Brain (organoid and tissue), 16 donors: ENCODE measurements at places on chromosomes 2 and 18.

- DNase-seq, result no peak
Measured at GRCh38 chr2:207777124-207777523, 7.4 kb upstream of the FZD5 start.

DNA sequence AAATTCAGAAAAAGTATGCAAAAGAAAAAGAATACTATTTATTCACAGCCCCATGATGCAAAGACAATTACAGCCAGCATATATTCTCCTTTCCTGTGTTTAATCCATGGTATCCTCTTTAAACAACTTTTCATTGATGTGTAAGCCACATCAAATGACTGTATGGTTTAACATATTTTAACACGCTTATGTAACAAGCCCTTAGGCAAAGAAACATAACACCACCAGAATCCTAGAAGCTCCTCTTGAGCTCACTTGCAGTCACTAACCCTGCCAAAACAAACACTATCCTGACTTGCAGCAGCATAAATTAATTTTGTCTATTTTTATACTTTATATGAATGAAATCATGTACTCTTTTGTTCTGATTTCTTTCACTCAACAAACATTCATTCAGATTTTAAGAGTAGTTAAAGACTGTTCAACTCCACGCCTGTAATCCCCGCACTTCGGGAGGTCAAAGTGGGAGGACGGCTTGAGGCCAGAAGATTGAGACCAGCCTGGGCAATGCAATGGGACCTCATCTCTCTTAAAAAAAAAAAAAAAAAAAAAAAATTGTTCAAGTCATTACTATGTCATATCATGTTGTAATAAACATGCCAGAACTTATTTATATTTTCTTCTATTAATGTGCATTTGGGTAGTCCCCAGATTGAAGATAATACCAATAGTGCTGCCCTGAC, 226.3 kb downstream of the NBAS start:
- no peak for DNase-seq

DNA sequence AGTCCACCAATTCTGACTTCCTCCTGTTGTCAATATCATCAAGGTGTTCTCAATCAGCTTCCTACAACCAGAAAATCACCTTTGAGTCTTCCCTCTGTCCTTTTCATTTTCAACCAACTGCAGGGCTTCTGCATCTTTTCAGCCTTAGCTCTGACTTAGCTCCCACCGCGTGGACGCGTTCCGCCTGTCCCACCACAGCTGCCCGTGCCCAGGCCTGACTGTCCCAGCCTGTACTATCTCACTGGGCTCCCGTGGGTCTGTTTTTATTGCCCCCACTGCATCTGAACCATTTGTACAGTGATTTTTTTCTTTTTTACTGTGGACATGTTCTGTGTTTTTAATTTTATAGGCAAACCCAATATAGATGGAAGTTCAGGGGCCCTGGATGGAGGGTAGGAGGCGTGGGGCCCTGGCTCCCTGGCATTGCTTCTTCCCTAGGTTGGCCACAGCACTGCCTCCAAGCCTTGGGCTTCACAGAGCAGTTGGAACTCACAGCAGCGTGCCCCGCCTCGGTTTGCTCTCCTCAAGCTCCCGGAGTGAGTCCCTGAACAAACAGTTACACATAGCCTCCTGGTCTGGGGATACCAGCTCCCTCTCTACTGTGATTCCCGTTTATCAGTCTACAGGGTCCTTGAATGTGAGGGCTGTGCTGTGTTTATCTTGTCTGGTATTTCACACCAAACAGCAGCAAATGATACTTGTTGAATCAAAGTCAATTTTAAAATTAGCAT, 280.6 kb upstream of the PXDN start:
- no peak for DNase-seq

- DNase-seq, result no peak
Measured at GRCh38 chr18:47118981-47119380, 31.3 kb downstream of the HDHD2 start.

DNA sequence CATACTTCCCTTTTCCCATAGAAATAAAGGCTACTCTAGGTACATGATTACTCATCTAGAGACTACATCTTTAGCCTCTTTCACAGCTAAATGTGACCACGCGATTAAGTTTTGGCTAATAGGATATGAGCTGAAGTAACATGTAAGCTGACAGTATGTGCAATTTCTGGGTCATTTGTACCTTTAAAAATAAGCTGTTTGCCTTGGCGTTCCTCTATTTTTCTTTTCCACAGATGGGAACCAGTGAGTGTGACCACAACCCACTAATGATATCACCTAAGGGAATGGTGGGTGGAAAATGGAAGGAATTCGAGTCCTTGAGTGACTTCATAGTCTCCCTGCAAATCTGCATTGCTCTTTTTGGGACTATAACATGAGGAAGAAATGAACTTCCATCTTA, 11.7 kb upstream of the NABP1 start:
- no peak for DNase-seq

- no peak for DNase-seq
Measured at GRCh38 chr18:42068030-42068429, 113.0 kb downstream of the PIK3C3 start.

DNA sequence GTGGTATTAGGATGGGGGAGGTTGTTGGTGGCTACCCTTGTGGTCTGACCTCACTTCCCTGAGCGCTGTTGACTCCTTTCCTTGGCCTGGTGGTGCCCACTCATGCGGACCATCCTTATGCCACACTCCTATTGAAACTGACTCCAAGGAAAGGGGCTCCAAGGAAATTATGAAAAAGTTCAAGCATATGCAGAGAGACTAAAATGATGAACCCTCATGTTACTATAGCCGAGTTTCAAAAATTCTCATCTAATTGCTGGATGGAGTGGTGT, 96.2 kb upstream of the STPG4 start:
- DNase-seq, result no peak

DNA sequence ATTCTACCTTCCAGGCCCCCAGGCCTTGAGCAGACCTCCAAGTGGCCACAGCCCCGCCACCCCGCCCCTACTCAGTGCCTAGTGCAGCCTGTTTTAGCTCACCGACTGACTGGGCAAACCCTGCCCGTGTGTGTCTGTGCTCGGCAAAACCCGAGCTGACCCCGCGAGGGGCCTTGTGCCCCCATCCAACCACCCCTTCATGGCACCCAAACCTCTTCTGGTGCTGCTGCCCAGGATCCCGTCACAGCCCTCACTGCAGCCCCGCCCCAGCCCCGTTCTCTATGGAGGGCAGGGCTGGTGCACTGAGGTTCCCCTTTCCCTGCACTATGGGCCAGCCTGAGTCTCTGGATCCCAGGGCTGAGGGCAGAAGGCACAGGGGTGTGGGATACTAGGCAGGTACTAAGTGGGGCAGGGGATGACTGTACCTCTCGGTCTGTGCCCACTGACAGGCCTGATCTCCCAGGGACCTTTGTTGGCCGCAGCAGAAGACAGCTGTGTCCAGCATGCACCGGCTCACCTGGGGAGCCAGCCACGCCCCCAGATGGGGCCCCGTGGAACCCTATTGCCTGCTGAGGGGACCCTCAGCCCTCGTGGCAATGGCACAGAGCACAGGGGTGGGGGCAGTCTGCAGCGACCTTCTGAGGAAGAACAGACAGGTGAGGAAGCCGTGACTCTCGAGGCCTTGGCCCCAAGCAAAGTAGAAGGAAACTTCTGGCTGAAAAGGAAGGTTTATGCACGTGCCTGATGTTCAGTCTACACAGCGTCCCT, 69.9 kb upstream of the OTOS start:
- no peak for DNase-seq

DNA sequence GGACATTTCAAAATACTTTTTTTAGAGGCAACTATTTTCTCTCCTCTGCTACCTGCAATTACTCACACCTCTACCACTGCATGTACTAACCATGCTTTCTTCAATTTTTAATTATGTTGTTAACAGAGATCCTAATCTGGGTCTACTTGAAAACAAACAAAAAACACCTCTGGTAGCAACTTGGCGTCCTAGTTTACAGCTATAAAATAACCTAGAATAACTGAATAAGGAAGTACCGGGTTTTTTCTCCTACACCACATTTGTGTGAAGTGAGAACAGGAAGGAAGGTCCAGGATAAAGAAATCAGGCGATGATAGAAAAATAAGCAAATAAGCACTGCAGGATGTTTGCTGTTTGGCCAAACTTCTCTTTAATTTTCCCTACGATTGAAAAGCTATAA, 633.5 kb downstream of the LRP1B start:
- DNase-seq, result no peak

GRCh38 chr18:52363861-52364260, 23.9 kb downstream of the DCC start:
- no peak for DNase-seq

GRCh38 chr18:49697757-49698524, 115.4 kb downstream of the ACAA2 start:
- DNase-seq, result no peak

- no peak for DNase-seq
Measured at GRCh38 chr2:205860885-205861284, 178.6 kb downstream of the NRP2 start.

DNA sequence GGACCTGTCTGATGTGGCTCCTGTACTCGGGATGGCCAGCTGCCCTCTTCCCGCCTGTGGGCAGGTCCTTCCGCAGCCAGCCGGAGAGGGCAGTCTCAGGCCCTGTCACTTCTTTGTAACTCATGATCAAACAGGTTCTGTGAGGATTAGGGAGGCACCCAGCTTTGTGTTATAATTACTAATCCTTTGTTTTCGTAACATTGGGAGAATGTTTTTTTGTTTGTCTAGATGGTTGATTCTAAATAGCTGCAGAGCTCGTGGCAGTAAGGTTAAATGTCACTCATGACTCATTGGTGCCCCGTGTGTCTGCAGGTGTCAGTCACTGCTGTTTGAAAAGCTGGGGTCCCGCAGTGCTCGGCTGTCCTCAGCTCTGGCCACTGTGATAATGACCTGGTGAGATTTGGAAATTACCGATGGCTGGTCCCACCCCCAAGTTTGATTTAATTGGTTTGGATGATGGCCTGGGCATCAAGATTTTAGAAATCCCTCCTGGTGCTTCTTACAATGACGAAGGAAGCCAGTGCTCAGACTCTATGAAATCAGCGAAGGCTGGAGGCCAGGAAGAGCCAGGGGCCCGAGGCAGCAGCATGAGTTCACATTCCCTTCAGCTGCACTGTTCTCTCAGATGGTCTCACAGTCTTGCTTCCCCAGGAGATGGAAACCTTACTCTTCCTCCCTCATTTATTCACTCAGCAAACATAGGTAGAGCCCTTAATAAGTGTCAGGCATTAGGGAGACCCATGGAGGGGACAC, 172.8 kb downstream of the VAPA start:
- peak; percentile 58 for DNase-seq

- no peak for DNase-seq
Measured at GRCh38 chr2:86082756-86083155, 22.9 kb downstream of the POLR1A start.

- no peak for DNase-seq
Measured at GRCh38 chr2:70822843-70823242, 2.4 kb upstream of the CLEC4F start.

DNA sequence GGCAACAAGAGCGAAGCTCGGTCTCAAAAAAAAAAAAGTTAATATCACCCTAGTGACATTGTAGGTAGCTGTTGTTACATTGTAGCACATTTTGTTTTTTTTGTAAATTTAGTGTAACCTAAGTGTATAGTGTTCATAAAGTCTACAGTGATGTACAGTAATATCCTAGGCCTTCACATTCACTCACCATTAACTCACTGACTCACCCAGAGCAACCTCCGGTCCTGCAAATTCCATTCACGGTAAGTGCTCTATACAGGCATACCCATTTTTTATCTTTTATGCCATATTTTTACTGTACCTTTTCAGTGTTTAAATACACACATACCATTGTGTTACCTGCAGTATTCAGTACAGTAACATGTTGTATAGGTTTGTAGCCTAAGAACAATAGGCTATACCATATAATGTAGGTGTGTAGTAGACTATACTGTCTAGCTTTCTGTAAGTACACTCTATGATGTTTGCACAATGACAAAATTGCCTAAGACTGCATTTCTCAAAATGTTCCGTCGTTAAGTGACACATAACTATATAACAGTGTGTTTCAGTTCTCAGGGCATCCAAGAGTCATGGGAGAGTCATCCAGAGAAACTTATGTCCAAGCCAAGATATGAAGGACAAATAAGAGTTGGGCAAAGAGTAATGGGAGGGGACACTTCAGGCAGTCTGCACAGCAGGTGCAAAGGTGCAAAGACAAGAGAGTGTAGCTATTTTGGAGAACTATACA, 68.4 kb downstream of the TANK start:
- no peak for DNase-seq

GRCh38 chr2:36379710-36380448, 24.3 kb downstream of the CRIM1 start:
- DNase-seq, result no peak

DNA sequence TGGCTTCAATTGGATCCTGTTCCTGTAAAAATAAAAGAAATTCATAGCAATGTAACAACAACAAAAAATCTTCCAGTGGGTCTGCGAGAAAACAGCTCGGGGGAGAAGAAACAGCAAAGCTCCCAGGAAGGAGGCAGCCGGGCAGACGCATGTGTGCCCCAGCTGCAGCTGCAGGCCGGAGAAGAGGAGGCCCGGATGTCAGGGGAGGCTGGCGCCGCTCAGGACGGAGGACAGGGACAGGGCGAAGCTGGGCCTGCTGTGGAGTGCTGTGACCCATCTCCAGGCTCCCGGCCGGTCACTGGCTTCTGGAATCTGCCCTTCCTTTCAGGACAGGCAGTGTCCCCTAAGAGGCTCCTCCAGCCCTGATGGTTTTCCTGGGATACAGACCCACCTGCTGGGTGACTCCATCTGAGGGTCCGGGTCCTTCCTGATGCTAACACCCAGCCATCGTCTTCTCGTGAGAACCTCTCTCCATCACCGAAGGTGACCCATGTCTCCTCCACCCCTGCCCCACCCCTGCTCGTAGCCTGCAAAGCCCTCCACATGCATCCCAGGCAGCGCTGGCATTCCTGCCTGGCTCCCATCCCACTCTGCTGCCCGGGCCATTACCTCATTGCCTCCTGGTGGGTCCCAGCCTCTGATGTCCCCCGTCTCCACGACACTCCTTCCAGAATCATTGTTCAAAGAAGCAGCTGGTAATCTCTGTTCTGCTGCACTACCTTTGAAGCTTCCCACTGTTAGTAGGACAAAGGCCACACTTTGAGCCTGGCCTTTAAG, 145.4 kb upstream of the TWIST2 start:
- DNase-seq, result peak; percentile 3

DNA sequence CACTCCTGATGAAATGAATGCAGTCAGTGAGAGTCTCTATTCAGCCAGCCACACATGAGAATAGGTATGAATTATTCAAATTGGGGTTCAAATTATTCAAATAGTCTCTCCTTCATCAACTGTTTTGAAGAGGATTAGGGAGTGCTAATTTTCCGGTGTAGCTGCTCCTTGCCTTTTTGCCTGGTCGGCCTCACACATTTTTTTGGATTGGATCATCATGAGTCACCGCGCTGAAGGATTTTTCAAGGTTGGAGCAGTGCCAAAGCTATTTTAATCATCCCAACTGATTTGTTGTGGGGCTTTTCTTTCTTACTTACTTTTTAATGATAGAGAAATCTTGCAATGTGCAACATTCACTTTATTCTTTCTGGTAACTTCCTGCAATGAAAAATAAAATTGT, 2.4 kb upstream of the DTNA start:
- peak; percentile 70 for DNase-seq
